HT-29 (cell line): ENCODE measurements at places on chromosomes 12 and 14. TPM values are rescaled to one million over a fixed set of nuclear protein-coding genes. Genes with fewer than 3 reads are reported as not detected.

EXOC3L4 gene
- 3.9 and 6.2 TPM in 2 replicates for total RNA-seq

CCDC177 gene
- total RNA-seq: not detected in 2 replicates

ACOT6 gene
- total RNA-seq: not detected in 2 replicates

PLD4 gene
- total RNA-seq: not detected in 2 replicates

PZP gene
- total RNA-seq: not detected in 2 replicates

NXPH4 gene
- 0.97 and 2.8 TPM in 2 replicates for total RNA-seq

CDKN3 gene
- 28.7 and 31.5 TPM in 2 replicates for total RNA-seq

HOTAIR gene
- total RNA-seq: 5.6 and 6.8 TPM in 2 replicates

HOXC13 gene
- 0.65 and 1.3 TPM in 2 replicates for total RNA-seq

KRT71 gene
- not detected in 2 replicates for total RNA-seq

ACAD10 gene
- 11.1 and 12.4 TPM in 2 replicates for total RNA-seq

GYS2 gene
- not detected in 2 replicates for total RNA-seq

EIF5 gene
- total RNA-seq: 63.7 and 68.0 TPM in 2 replicates

TAS2R14 gene
- 1.4 and 1.8 TPM in 2 replicates for total RNA-seq

SERPINA10 gene
- total RNA-seq: not detected in 2 replicates

SIX1 gene
- total RNA-seq: 0.05 TPM in 1 of 2 replicates, not detected in the other

SLCO1C1 gene
- not detected in 2 replicates for total RNA-seq

AMHR2 gene
- total RNA-seq: not detected in 2 replicates

OTOGL gene
- 0.13 and 0.18 TPM in 2 replicates for total RNA-seq

FAR2 gene
- total RNA-seq: 19.8 and 23.8 TPM in 2 replicates

TAS2R20 gene
- total RNA-seq: 0.79 and 0.86 TPM in 2 replicates

SOAT2 gene
- 0.15 and 0.23 TPM in 2 replicates for total RNA-seq

FOXN4 gene
- total RNA-seq: not detected in 2 replicates

RERG gene
- not detected in 2 replicates for total RNA-seq
